ENCODE measurements at places on chromosomes 1 and 21. TPM values are rescaled to one million over a fixed set of nuclear protein-coding genes. Genes with fewer than 3 reads are reported as not detected.

Gene ARHGEF16
- total RNA-seq: 10.5 TPM

Gene FNDC10
- 4.7 TPM for total RNA-seq

Gene CTTNBP2NL
- total RNA-seq: 11.5 TPM

Gene REN
- total RNA-seq: not detected

Gene OXCT2
- 3.2 TPM for total RNA-seq

Gene AADACL4
- not detected for total RNA-seq

Measured in hair follicular keratinocyte (primary cell).